ENCODE measurements at places on chromosomes 7 and 10.

DNA sequence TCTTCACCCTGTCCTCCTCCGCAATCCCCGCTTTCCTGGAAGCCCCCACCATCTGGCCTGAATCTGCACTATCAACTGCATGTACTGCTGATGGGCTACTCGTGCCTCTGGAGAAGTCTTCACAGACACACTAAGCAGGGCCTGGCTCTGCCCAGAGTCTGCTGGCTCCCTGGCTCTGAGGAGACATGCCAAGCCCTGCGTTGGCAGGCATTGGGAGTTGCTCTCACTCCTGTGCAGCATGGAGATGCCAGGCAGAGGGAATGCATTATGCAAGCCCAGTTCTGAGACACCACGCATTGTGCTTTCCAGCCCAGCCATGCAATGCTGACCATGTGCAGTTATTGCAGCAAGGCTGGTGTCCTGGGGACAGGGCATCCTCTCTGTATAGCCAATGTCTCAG is 314.6 kb downstream of the CXCL12 start:
- no peaks in the 10 kb centered on the region for H3K27me3 ChIP-seq
- H3K4me3 ChIP-seq: no peak overlapping the region
- H3K36me3 ChIP-seq: no peaks in the 10 kb centered on the region
- H3K4me1 ChIP-seq: peaks cover 12% of the 10 kb centered on the region

DNA sequence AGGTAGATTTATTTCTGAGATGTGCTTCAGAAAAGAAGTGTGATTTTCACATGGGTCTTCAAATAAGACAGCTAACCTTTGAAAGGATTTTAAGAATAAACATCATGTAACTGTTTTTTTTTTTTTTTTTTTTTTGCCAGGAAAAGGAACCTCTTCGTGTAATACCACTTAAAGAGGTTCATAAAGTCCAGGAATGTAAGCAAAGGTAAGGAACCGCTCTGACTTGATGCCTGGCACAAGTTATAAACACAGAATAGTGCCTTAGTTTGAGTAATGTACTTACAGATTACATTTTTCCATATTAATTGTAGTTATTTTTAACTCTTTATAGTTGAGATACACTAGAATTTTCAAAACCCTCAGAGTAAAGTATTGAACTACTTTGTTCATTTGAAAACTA is 30.4 kb upstream of the ARMS2 start:
- no peaks in the 10 kb centered on the region for H3K4me1 ChIP-seq
- peaks cover 32% of the 10 kb centered on the region for H3K36me3 ChIP-seq
- no peak for DNase-seq
- H3K27me3 ChIP-seq: no peaks in the 10 kb centered on the region

- no peaks in the 10 kb centered on the region for H3K4me1 ChIP-seq
- H3K4me3 ChIP-seq: no peak overlapping the region
- no peak for DNase-seq
- H3K36me3 ChIP-seq: peaks cover 13% of the 10 kb centered on the region
These were observed 46.5 kb downstream of the CTBP2 start for GRCh38 chr10:125113691-125114371.

DNA sequence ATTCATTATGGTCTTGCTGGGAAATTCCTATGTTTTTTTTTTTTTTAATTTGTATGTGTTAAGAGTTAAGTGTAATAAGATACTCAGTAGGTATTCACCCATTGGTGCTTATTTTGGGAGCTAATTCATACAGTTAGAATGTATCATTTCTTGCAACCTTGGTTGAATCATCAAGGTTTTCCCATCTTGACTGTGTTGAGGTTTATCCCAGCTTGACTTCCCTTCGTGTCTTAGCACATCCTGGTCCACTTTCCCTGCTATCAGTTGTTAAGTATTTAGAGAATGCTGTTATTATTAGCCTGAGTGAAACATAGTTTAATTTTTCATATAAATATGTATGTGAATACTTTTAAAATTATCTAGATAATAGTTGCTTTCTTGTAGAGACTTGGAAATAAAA is 20.8 kb downstream of the RALA start:
- H3K27me3 ChIP-seq: no peaks in the 10 kb centered on the region
- H3K36me3 ChIP-seq: no peaks in the 10 kb centered on the region
- H3K27ac ChIP-seq: no peak overlapping the region
- DNase-seq: no peak
- H3K4me1 ChIP-seq: peaks cover 40% of the 10 kb centered on the region

GRCh38 chr10:3708852-3709251 is 76.2 kb downstream of the KLF6 start:
- H3K4me3 ChIP-seq: no peak overlapping the region
- H3K27me3 ChIP-seq: no peaks in the 10 kb centered on the region
- no peak overlapping the region for H3K27ac ChIP-seq
- H3K4me1 ChIP-seq: peaks cover 6% of the 10 kb centered on the region
- no peaks in the 10 kb centered on the region for H3K36me3 ChIP-seq

DNA sequence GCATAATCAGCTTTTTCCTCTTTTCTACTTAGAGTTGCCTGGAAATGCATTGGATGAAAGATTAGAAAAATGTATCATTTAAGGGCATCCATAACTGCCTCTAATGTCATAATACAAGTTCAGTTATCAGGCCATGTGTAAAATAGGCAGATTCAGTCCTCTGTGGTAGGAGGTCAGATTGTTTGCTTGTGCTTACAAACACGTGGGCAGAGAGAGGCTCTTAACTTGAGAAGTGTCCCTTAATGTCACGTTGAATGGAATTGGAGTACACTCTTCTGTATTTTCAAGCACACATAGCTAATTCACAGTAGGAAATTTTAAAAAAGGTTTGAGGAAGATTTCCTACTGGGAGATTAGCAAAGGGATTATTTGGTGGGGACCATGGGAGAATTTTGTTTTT is 359.8 kb upstream of the MTPN start:
- no peak overlapping the region for H3K27ac ChIP-seq
- no peak overlapping the region for H3K4me3 ChIP-seq
- H3K4me1 ChIP-seq: no peaks in the 10 kb centered on the region
- no peak for DNase-seq
- H3K27me3 ChIP-seq: no peaks in the 10 kb centered on the region
- no peaks in the 10 kb centered on the region for H3K36me3 ChIP-seq

- H3K27me3 ChIP-seq: no peaks in the 10 kb centered on the region
- DNase-seq: no peak
- H3K4me3 ChIP-seq: no peak overlapping the region
These were observed 133.6 kb downstream of the CUBN start for GRCh38 chr10:16995867-16996529.

GRCh38 chr10:17085011-17085725 is 44.4 kb downstream of the CUBN start:
- no peaks in the 10 kb centered on the region for H3K27me3 ChIP-seq
- H3K4me1 ChIP-seq: no peaks in the 10 kb centered on the region
- H3K27ac ChIP-seq: no peak overlapping the region
- no peaks in the 10 kb centered on the region for H3K36me3 ChIP-seq

DNA sequence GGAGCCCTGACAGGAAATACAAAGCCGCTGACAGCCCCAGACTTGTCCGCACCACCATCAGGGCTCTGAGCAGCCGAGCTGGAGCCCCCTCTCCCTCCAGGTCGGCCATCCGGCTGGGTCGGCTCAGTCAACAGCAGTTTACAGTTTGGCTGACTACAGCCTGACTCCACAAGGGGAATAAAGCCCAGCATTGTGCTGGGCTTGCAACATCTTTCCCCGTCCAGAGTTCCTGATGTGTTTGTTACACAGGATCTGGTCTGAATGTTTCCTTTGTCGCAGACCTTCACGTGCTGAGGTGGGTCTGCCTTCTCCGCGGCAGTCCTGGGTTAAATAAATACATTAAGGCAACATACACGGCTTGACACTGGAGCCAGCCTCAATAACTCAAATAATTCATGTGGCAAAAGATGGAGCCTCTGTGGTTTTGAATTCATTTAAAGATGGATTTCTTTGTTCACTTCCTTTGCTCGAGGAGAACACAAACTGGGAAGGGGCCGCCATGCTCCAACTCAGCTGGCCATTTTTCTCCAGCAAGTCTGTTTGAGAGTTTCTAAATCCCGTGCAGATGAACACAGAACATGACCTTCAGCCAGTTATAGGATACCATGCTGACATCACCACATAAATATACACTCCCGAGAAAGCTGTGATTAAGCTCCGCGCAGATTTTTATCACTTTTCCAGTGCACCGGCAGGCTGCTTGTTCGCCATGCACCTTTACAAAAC is 192.1 kb downstream of the WDR11 start:
- no peaks in the 10 kb centered on the region for H3K4me1 ChIP-seq
- H3K36me3 ChIP-seq: no peaks in the 10 kb centered on the region
- H3K27me3 ChIP-seq: no peaks in the 10 kb centered on the region
- H3K4me3 ChIP-seq: no peak overlapping the region
- no peak for DNase-seq

- no peaks in the 10 kb centered on the region for H3K27me3 ChIP-seq
- H3K36me3 ChIP-seq: no peaks in the 10 kb centered on the region
- no peak overlapping the region for H3K4me3 ChIP-seq
- DNase-seq: peak; percentile 26
- no peaks in the 10 kb centered on the region for H3K4me1 ChIP-seq
These were observed 288.3 kb upstream of the MKI67 start for GRCh38 chr10:128414568-128414967.
